ENCODE measurements at places on chromosomes 7 and 10.

DNA sequence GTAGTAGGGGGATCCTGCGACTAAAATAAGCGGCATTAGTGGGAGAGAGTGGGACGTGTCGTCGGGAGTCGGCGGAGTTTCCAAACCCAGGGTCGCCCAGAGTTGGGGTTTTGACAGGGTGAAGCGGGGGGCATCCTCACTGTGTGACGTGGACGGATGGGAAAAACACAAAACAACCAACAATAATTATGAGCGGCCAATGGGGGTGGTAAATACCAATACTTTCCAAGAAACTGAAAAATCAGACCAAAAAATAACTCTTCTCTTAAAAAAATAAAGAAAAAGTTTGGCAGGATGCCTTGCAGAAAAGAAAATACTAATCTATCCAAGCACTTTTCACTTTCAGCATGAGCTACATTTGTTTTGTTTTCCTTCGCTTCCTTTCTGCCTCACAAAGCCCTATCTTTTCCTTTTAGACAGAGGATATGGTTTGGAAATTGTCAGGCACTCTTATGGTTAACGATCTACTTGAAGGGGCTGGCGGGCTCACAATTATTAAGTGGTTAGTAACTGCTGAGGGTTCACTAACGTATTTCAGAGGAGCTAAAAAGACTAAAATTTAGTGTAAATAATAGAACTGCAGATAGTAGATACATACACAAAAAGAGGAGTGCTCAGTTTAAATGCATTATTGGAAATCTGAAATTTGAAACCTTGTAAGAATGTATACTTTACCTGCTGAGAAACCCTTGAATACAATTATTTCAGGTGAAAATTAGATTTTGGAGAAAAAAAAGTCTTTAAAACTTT lies 802 bp upstream of the CDK6 start:
- no peaks in the 10 kb centered on the region for H3K27me3 ChIP-seq
- H3K36me3 ChIP-seq = no peaks in the 10 kb centered on the region
- H3K27ac ChIP-seq = peak overlapping the region; percentile 89
- peak overlapping the region; percentile 94 for H3K4me3 ChIP-seq
- DNase-seq = no peak

- H3K36me3 ChIP-seq = no peaks in the 10 kb centered on the region
- H3K4me1 ChIP-seq = no peaks in the 10 kb centered on the region
- H3K4me3 ChIP-seq = no peak overlapping the region
- no peaks in the 10 kb centered on the region for H3K27me3 ChIP-seq
- no peak overlapping the region for H3K27ac ChIP-seq
- DNase-seq = no peak
Observed at GRCh38 chr7:7883394-7883793, 85.2 kb upstream of the GLCCI1 start.

DNA sequence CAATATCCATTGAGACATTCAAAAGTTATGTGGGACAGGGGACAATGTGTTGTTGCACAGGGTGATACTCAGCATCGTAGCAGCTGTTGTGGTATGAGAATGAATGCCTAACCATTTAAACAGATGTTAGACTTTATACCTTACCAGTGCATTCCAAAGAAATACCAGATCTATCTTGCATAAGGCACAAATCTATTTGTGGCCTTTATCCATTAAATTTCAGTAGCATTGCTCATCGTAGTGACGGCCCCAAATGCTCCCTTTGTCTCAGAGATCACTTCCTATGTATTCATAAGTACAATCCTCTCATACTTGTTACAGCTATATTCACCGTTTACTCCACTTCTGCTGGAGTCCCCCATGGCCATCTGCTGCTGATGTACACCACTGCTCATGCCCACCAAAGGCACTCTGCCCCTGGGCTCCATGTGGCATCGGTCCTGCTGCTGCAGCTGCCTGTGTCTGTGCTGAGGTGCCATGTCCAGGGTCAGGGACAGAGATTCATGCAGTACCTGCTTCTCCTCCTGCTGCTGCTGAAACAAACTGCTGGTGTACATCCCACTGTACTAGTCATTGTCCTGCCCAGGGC lies 96.3 kb downstream of the CPED1 start:
- no peak for DNase-seq
- no peaks in the 10 kb centered on the region for H3K27me3 ChIP-seq
- peaks cover 55% of the 10 kb centered on the region for H3K4me1 ChIP-seq
- H3K4me3 ChIP-seq = peak overlapping the region; percentile 21

DNA sequence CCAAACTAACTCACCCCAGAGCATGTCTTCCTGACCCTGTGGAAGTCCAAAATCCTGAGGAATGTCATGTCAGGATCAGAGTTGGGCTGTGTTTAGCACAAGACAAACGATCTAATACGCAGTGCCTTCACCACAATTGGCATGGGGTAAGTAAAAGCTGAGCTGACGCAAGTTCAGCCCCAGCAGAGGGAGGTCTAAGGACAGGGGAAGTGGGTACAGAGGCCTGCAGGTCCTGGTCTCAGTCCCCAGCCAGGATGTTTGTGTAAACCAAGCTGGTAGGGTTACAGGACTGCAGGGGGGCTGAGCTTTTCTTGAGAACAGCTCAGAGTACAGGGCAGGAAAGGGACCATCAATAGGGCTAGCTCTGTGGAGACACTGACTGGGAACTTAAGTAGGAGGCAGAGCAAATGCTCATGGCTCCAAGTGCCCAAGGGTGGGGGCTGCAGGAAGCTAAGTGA lies 5.3 kb upstream of the KCNIP2 start:
- peaks cover 20% of the 10 kb centered on the region for H3K4me1 ChIP-seq
- peaks cover 14% of the 10 kb centered on the region for H3K36me3 ChIP-seq
- DNase-seq = no peak
- no peak overlapping the region for H3K4me3 ChIP-seq

- H3K4me3 ChIP-seq = no peak overlapping the region
- no peaks in the 10 kb centered on the region for H3K36me3 ChIP-seq
- DNase-seq = no peak
- H3K27ac ChIP-seq = no peak overlapping the region
Observed at GRCh38 chr10:85650791-85651496, 715.7 kb downstream of the GRID1 start.

- no peaks in the 10 kb centered on the region for H3K4me1 ChIP-seq
- H3K27ac ChIP-seq = no peak overlapping the region
- H3K36me3 ChIP-seq = no peaks in the 10 kb centered on the region
- no peaks in the 10 kb centered on the region for H3K27me3 ChIP-seq
- no peak for DNase-seq
Observed at GRCh38 chr7:13312307-13312706, 624.9 kb downstream of the ARL4A start.
